EL (cell line): ENCODE measurements at places on chromosomes 1 and 21.

DNA sequence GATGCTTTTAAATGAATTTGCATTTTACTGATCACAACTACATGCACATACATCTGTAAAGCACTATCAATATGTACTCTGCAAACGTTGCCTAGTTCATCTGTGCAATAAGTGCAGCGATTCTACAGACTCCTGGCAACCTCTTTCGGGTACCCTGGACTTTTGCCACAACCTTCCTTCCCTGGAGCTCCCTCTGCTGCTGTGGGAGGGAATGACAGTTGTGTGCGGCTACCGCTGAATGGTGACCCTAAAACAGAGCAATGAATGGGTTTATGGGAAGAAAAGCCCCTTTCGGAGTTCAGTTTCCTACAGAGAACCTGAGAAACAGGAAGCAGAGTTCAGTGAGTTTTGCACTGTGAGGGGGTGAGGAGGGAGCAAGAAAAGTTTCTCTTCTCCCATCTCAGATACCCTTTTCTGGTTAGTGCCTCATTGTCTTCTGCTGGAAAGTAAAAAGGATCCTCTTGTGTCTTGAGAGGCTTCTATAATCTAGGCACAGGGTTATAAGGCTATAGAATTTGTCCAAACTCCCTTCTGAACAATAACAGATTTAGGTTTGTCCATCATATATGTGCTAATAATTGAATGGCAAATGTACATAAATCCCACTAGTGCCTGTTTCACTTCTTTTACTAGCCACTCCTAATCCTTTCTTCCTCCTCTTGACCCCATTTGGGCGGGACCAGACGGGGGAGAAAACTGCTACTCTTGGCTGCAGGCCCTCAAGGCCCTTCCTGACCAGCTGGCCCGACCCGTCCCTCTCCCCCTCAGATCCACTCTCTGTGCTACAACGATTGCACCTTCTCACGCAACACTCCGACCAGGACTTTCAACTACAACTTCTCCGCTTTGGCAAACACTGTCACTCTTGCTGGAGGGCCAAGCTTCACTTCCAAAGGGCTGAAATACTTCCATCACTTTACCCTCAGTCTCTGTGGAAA is 19.8 kb upstream of the SARS1 start:
- peak; percentile 37 for DNase-seq

GRCh38 chr1:73839922-73840321 is 358.1 kb downstream of the LRRIQ3 start:
- no peak for DNase-seq

DNA sequence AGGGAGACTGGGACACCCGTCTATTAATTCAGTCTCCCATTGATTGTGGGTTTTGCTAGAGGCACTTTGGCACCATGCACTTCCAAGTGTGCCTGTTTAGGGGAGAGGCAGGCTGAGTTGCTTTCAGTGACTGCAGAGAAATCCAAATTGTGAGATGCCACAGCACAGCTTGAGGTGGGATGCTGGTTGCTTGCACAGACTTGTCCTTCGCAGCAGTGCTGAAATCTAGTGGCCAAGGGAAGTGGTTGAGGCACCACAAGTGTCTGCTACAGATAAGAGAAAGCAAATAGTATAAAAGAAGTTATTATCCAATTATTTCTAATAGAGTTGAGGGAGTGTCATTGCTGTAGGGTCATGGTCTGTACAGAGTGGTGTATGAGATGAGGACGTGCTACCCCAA is 40.0 kb upstream of the APP start:
- no peak for DNase-seq

- DNase-seq = no peak
Observed at GRCh38 chr21:30986965-30987364, 51.3 kb downstream of the KRTAP19-8 start.

DNA sequence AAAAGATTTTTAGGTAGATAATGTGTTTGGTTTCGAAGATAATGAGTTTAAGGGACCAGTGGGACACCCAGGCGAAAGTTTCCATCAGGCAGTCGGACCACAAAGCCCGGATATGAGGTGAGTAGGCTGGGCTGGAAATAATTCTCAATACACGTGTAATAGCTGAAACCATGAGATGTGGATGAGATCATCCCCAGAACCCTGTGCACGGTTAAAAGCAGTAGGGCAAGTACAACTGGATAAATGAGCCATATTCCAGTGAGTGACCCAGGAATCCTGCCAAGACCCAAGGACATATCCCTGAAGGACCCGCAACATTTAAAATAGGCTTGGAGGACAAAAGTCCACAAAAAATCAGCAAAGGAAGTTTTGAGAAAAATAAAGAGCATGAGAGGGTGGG is 21.5 kb upstream of the NHLH2 start:
- DNase-seq = no peak

DNA sequence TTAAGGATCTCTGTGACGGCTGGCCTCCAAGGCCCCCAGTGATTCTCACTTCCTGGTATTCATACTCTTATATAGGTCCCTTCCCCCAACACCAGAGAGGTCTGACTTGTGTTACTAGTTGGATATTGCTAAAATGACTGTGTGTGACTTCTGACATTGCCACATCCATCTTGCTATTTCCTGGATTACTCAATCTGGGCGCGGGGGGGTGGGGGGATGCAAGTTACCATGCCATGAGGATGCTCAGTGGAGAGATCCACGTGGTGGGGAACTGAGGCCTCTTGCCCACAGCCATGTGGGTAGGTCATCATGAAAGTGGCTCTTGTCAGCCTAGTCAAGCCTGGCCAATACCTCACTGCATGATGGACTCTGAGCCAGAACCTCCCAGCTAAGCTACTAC is 117.0 kb downstream of the UBE2U start:
- DNase-seq = peak; percentile 79

DNA sequence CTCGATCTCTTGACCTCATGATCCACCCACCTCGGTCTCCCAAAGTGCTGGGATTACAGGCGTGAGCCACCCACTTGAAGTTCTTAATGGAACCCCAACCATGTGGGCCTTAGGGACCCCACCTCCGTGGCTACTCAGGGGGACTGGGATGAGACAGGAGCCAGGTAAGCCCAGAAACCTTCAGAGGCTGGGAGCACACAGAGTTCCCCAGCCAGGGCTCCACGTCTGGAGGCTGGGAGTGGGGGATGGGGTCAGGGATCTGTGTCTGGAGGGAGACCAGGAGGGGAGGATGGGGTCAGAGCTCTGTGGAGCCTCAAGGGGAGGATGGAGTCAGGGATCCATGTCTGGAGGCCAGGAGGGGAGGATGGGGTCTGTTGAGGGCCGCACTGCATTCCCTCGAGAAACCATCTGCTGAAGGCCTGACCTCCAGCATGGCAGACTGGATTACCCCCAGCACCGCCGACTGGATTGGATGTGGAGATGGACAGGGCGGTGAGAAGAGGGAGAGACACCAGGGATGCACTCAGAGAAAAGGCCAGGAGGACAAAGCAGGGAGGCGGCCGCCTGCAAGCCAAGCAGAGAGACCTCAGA is 2.1 kb upstream of the FTCD start:
- DNase-seq = no peak

- DNase-seq = no peak
Observed at GRCh38 chr1:238404481-238404880, 513.8 kb upstream of the ZP4 start.

DNA sequence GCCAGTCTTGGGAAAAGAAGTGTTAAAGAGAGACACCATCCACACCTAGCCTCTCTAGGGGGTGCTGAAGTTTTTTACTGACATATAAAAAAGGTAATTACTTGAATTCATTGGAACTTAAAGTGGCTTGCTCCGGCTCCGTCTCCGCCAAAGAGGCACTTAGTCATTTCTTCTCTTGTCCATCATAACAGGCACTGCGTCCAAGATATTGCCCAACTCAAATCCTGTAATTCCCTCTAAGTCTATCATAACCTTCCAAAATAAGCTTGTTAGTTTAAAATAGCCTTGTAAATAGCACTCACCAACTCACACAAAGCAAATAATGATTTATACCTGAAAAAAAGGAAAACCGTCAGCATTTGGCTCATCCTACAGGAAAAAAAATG is 160.5 kb downstream of the ZBTB18 start:
- DNase-seq = no peak

- DNase-seq = no peak
Observed at GRCh38 chr1:233544304-233544703, 69.6 kb upstream of the KCNK1 start.

GRCh38 chr1:227280836-227281235 is 37.5 kb downstream of the CDC42BPA start:
- DNase-seq = no peak

- DNase-seq = peak; percentile 70
Observed at GRCh38 chr1:161989108-161989507, 34.6 kb downstream of the OLFML2B start.

- no peak for DNase-seq
Observed at GRCh38 chr21:28086861-28087581, 905.7 kb downstream of the LTN1 start.

DNA sequence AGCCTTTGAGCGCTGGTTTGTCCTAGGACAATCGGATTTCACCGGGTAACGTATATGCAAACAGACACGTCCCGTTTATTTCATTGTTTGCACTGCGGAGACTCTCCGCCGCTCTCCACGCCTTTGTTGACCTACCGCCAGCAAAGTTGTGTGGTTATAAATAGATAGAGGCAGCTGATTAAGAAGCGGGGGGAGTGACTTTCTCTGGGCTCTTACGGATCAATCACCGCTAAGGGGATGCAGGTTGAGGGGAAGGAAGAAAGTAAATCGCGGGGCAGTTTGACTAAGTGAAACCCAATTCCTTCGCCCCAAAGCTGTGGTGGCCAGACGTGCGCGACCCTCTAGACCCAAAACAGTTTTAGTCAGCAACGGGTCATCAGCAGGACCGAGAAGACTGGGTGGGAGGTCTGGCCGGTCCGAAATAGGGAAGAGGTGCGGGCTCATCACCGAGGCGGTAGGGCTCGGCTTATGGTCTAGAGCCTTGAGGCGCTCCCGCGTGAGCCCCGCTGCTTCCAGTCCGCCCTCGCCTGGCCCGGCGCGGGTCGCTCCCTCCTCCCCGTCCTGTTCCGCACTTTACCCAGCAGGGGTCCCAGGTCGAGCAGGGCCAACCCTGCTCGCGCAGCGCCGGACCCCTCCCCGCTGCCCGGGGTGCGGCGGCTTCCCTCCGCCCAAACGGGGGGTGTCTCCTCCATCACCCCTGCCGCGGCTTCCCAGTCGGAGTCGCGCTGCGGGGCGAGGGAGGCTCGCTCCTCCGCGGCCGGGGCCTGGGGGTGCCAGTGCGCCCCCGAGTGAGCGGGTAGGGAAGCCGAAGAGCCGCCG is 120.8 kb upstream of the RRP15 start:
- peak; percentile 45 for DNase-seq

DNA sequence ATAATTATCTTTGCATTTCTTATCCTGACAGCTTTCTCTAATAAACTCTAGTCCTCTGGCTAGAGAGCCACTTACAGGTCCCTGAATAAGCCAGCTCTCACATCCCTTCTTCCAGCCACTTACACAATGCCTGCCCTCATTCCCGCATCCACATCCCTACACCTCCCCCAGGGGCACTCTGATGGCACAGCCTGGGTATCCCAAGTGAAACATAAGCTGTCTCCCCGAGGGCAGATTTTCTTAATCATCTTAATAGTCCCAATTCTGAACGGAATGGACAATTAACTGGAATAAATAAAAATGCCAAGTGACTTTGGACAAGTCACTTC is 4.9 kb downstream of the RHOC start:
- peak; percentile 30 for DNase-seq

DNA sequence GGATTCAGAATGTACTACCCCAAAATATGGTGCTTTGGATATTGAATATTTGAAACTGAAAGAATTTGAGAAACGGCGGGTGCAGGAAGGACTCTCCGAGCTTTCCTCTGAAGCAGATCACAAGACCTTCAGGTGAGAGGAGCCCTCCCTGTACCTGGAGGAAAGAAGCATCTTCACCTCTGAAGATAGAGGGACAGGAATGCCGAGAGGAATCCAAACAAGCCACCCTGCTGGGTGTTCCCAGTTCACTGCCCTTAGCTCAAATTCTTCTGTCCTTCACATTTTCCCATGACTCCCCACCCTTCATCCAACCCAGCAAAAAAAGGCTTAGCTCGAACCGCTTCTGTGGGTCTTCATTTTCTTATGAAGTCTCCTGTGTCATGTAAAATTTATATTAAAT is 18.2 kb upstream of the PADI2 start:
- no peak for DNase-seq

DNA sequence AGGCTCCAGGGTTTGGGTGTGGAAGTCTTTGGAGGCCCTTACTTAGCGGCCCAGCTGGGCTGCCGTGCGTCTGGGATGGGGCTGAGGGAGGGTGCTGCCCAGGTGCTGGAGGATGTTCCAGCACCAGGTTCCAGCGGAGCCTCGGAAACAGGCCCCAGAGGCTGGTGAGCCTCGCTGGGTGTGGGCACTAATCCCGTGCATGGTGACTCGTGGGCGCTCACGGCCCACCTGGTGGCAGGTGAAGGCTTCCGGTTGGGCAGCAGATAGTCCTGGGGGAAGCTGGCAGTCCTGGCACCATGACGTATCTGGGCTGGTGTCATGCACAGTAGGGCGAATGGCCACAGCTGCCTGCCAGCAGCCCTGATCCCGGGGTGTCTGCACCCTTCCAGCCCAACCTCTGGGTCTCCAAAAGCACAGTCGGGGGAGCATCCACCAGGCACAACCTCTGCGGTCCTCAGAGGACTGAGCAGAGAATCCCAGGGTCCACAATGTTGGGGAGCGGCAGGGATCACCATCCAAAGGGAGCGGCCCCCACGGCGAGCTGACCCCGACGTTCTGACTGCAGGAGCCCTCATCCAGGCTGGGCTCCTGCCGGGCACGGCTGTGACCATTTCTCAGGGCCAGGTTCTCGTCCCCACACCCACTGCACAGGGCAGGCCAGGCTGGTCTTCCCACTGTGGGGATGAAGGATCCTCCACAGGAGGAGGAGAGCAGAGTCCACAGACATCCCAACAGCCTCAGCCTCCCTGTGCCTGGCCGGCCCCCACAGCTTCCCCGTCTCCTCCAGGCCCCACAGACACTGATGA is 25.3 kb downstream of the FTCD start:
- no peak for DNase-seq

- DNase-seq = peak; percentile 64
Observed at GRCh38 chr1:58785442-58786058, 1.7 kb upstream of the JUN start.

- no peak for DNase-seq
Observed at GRCh38 chr1:236907205-236907604, 97.0 kb downstream of the MT1HL1 start.
